ENCODE measurements at places on chromosomes 12 and 14.

- DNase-seq, result peak; percentile 94
Measured at GRCh38 chr12:124774462-124775167, 89.0 kb downstream of the SCARB1 start.

DNA sequence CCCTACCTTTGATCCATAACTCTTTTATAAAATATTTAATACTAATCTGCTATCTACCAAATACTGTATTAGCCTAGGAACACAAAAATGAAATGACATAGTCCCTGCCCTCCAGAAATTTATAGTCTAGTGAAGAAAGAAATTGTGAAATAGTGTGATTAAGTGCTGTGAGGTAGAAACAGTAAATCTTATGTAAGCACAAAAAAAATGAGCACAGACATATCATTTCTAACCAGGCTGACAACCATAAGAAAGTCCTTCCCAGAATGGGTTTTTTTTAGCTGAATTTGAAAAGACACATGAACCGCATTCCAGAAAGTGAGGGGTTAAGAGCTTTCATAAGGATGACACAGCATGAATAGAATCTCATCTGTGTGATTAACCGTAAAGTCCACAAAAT lies 145.9 kb downstream of the SOX5 start:
- DNase-seq, result peak; percentile 2

DNA sequence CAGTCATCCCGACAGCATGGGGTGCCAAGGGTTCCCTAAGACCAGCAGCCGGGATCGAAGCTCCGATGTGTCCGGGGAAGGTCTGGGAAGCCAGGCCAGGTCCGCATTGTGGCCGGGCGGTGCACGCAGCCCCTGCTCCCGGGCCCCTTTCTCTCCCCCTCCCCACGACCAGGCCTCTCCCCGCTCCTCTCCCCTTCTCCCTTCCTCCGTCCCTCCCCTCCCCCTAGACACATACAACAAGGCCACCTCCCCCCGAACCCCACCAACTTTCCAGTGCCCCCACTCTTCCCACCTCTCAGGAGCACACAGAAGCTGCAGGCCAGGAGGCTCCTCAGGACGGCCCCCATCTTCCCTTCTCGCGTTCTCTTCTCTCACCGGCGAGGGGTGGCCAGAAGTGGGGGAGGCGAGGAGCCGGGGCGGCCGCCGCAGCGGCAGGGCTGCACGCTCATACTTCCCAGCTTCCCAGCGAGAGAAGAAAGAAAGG lies 413 bp downstream of the LRP6 start:
- DNase-seq, result no peak

- DNase-seq, result peak; percentile 33
Measured at GRCh38 chr12:62802984-62803383, 132.0 kb downstream of the PPM1H start.

GRCh38 chr12:30533558-30534265 lies 162.0 kb downstream of the IPO8 start:
- DNase-seq, result no peak

- DNase-seq, result no peak
Measured at GRCh38 chr12:50662116-50662510, 101.8 kb upstream of the ATF1 start.

GRCh38 chr14:93997082-93997481 lies at the start of gene CCDC197:
CCDC197 (plus strand) TSS chr14:93997301; CDS start chr14:93998132, 831 bp downstream.
- DNase-seq, result no peak

DNA sequence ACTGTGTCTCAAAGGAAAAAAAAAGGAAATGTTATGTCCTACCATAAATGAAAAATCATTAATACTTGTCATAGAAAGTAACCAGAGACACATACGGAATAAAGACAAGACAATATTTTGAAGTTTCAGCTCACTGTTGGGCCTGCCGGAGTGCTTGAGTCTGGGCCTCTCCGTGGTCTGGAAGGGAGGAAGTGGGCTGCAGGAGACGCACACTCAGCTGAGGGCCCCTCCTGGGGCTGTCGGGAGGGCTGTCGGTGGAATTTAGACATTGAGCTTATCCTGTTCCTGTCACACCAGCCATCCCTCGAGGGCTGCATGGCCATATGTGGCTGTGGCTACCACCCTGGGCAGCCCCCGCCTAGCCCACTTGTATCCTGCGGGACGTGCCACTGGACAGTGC lies 80.6 kb downstream of the DDX51 start:
- no peak for DNase-seq

DNA sequence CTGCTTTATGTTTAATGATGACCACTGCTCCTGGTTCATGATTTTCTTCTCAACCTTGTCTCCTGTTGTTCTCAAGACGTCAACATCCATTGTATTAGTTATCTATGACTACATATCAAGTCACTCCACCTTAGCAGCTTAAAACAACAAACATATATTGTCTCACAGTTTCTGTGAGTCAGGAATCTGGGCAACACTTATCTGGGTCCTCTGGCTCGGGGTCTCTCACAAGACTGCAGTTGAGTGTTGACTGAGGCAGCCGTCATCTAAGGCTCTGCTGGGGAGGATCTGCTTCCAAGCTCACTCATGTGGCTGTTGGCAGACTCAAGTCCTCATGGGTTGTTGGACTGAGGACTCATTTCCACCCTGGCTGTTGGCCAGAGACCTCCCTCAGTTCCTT lies 27.3 kb upstream of the FRS2 start:
- DNase-seq, result peak; percentile 41

GRCh38 chr12:106288494-106289195 lies 13.9 kb upstream of the TCP11L2 start:
- DNase-seq, result peak; percentile 97

- DNase-seq, result no peak
Measured at GRCh38 chr14:68756000-68756481, 36.8 kb downstream of the ZFP36L1 start.

Data from iris pigment epithelial cell (primary cell).